ENCODE measurements at places on chromosomes 4 and X. TPM values are rescaled to one million over a fixed set of nuclear protein-coding genes. Genes with fewer than 3 reads are reported as not detected.

SMIM43 gene
- total RNA-seq, result 0.16 TPM

ANOS1 gene
- total RNA-seq, result 0.20 TPM

DCX gene
- not detected for total RNA-seq

SHISA3 gene
- total RNA-seq, result not detected

PRDM8 gene
- 0.12 TPM for total RNA-seq

ATOH1 gene
- total RNA-seq, result not detected

CNGA1 gene
- total RNA-seq, result not detected

WDR17 gene
- total RNA-seq, result 3.3 TPM

DCAF8L2 gene
- not detected for total RNA-seq

CTAG1A gene
- total RNA-seq, result not detected

F8A3 gene
- 0.55 TPM for total RNA-seq

AMBN gene
- not detected for total RNA-seq

BTC gene
- 1.3 TPM for total RNA-seq

ESX1 gene
- total RNA-seq, result 0.10 TPM

SMIM10L2A gene
- 0.11 TPM for total RNA-seq

MAGEA9B gene
- not detected for total RNA-seq

PARM1 gene
- 0.63 TPM for total RNA-seq

GLRA2 gene
- not detected for total RNA-seq

TMEM175 gene
- 6.0 TPM for total RNA-seq
